ENCODE measurements at places on chromosomes 3 and 15.

GRCh38 chr3:117172426-117172825 is 462.8 kb downstream of the TUSC7 start:
- no peak for DNase-seq

- no peak for DNase-seq
These were observed 70.5 kb upstream of the ATP2C1 start for GRCh38 chr3:130823241-130823884.

- DNase-seq, result no peak
These were observed 558.0 kb downstream of the MECOM start for GRCh38 chr3:169105561-169105960.

- DNase-seq, result no peak
These were observed 242.8 kb downstream of the BBX start for GRCh38 chr3:107765524-107765923.

DNA sequence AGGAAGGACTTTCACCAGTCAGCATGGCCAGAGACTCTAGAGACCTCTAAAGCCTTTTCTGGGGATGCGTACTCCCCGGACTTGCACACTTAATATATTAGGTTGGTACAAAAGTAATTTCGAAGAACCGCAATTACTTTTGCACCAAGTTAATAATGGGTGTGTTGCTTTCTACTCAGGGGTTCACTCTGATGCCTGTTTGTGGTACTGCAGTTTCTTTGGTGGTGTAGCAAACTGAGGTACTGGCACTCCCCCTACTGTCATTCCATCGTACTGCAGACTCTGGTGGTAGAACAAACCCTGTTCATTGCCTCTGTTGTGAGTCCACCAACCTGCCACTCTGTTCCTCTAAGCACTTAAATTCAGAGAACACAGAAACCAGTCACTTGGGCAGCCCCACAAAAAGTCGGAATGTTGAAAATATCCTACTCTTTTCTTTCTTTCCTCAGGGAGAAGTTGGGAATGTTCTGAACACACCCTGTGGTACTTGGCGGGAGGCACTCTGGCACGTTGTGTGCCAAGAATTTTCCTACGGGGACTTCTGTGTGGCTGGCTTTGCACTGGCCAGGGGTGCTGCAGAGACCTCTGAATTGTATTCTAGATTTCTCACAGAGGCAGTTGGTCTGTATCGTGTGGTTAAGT is 46.3 kb downstream of the GABRG3 start:
- peak; percentile 31 for DNase-seq

DNA sequence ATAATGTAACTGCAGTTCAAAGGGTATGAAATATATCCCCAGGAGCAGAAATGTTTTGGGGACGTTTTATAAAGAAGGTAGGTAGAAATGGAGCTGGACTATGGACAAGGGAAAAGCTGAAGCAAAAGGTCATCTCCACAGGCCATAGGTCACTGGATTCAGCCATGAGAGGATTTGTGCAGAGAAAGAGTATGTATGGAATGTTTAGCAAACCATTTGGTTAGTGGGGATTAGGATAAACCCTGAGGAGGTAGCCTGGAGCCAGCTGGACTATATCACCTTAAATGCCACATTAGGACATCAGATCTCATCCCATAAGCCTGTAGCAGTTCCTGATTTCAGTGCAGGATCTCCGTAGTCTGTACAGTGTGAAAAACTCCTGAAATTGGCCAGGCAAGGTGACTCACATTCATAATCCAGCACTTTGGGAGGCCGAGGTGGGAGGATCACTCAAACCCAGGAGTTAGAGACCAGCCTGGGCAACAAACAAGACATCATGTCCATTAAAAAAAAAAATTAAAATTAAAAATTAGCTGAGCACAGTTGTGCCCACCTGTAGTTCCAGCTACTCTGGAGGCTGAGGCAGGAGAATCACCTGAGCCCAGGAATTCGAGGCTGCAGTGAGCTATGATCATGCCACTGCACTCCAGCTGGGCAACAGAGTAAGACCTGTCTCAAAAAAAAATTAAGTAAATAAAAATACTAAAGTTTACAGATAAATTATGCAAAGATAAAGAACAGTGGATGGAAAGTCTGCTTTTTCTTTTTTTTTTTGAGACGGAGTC is 4.7 kb downstream of the IP6K1 start:
- DNase-seq, result no peak

DNA sequence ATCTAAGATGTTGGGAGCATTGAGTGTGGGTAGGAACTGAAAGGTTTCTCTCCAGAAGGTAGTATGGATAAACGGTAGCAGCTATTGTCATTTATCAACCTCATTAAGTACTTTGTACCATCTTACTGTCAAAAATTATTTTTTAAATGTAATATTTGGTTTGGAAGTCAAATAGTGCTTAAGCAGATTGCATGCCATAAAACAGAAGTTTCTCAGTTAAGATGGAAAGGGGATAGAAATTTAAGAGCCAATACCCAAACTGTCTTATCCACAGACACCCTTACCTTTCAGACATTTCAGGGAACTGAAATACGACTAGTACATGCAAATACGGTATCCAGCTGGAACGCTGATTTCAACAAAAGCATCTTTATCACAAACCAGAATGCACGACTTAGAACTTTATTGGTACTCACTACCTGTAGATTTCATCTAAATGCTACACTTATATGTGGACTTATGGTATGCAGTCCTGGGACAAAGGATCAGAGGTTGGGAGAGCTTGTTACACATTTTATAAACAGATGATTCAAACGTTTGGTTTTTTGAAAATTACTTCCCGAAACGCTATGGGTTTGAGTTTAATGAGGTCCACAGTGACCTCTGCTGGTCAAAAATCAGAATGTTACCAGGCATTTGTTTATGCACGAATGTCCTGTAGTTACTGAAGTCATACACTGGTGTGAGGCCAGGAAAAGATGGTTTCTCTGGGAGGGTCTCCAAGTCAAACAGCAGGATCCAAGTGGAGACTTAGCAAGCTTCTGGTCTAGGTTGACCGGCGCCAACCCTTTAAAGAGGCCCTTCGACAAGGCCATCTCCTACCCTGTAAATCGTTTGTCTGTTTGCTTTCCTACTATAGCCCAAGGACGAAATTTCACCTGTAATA is 45.7 kb upstream of the DUT start:
- DNase-seq, result peak; percentile 61

GRCh38 chr3:195895078-195895860 is 13.1 kb downstream of the TNK2 start:
- peak; percentile 90 for DNase-seq

DNA sequence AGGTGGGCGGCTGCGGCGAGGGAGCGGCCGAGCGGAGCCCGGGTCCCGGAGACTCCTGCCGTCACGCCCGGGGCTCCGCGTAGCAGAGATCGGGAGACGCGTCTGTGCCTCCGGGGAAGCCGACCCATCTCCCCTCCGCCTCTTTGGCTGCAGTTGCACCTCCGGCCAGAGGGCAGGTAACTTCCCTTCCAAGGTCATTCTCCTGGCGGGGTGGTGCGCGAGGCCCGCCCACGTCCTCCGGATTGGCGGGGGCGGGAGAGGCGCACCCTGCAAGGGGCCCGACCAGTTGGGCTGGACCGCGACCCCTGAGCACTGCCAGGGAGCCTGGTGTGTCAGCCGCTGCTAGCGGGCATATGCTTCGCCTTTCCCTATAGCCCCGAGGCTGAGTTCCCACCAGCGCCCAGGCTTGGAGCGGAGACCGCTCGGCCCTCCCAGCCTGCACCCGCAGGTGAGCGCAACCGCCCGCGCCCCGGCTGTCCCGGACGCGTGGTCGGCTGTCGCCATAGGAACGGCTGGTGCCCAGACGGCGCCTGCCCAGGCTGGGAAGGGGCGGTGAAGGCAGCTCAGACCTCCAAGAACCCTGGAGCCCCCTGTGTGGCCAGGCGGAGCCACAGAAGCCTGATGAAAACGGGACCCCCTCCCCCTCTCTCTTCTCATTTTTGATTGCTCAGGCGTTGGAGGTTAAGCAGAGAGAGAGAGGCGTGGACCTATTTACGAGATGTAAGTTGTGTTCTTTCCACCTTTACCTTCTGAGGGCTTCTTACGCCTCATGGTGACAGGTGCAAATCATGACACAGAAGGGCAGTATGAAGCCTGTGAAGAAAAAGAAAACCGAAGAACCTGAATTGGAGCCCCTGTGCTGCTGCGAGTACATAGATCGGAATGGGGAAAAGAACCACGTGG is 453 bp downstream of the ZDHHC23 start:
- DNase-seq, result no peak

DNA sequence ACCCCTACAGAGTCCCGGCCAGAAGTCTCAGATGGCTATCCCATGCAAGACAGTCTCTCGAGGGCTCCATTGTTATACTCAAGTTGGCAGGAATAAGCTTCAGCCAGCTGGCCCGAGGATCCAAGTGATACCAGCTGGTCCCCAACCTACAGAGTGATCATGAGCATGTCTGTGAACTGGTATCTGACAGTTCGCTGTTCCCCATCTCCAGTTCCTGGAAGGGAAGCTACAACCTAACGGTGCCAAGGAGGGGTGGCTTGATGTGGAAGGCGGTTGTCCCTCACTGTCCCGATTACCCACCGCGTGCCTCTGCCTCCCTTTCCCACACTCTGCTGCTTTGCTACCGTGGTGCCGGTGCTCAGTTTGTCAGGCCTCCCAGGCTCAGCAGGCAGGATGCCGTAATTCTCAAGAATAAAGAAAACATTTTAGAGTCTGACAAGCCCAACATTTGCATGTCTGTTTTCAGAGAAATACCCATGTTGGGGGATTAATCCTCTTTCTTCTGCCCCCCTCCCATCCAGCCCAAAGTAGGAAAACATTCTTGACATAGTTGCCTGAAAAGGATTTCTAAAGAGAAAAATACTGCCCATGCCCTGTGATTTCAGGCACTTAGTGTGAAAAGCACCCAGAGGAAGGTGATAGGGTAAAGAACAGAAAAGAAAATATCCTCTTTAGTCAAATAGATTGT is 49.4 kb upstream of the HES1 start:
- no peak for DNase-seq

GRCh38 chr15:38843736-38844590 is 279.3 kb upstream of the RASGRP1 start:
- no peak for DNase-seq

- no peak for DNase-seq
These were observed at the start of gene INSYN1 for GRCh38 chr15:73753250-73754130. Gene INSYN1, minus strand, starts transcription at chr15:73753351. Its CDS starts 2,221 bp downstream, at chr15:73751130.

GRCh38 chr15:80326270-80326669 is 74.3 kb upstream of the CTXND1 start:
- DNase-seq, result no peak

DNA sequence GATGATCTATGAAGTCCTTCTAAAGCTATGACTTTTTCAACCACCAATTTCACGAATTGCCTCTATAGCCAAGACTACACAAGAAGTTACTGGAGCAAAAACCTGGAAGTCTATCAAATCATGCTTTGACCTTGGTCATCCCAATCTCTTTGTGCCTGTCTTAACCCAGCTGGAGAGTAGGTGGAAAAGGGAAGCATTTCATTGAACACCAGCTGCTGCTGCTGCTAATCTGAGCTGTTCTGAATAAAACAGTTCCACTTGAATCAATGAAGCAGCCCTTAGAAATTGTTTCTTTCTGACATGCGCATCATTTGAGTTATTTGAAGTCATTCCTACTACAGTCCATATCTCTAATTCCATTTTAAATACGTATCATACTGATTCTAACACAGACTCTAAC is 7.3 kb upstream of the UBE3A start:
- DNase-seq, result no peak

DNA sequence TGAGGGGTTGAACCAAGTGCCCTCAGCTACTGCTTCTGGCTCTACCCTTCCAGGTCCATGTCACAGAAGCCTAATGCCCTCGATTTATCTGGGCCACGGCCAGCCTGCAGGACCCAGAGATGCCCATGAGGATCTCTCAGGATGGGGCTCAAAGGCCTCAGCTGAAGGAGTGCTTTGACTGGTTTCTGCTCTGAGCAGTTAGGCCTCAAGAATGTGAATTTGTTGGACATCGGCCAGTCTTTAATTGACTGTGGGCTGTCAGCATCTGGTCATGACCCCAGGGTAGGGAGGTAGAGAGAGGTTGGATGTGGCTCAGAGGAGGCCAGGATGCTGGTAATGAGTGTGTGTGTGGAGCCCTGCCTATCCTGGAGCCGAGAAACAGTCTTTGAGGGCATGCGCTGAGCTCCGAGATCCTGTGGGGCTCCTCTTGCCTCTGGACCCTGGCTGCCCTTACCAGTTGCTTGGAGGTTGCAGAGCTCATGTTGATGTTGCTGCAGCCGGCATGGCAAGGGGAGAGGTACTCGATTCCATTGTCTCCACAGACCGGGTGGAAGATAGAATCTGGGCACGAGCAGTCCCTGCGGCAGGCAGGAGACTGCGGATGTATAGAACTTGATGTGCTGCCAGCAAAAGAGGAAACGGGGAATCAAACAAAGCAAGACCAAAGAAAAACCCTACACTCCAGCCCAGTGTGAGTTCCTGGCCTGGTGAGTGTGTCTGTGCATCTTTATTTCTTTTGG is 49.1 kb upstream of the RAB6B start:
- no peak for DNase-seq

- no peak for DNase-seq
These were observed 22.6 kb upstream of the RASGRP1 start for GRCh38 chr15:38587214-38587613.

DNA sequence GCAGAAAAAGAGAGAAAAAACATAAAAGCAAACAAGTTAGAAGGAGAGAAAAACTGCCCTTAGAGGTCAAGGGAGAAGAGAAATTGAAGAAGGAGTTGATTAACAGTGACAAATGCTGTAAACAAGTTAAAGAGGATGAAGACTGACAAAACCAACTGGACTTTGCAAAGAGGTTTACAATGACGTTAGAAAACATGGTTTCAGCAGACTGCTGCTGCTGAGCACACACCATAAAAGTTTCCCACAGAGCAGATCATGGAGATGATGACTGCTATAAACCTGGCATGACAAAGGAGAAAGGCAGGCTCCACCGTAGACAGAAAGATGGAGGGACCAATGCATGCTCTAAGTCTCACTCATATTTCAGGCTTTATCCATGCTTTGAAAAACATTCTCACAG is 78.7 kb downstream of the POLQ start:
- DNase-seq, result no peak

- no peak for DNase-seq
These were observed 393.3 kb downstream of the GRM7 start for GRCh38 chr3:7254251-7254650.

DNA sequence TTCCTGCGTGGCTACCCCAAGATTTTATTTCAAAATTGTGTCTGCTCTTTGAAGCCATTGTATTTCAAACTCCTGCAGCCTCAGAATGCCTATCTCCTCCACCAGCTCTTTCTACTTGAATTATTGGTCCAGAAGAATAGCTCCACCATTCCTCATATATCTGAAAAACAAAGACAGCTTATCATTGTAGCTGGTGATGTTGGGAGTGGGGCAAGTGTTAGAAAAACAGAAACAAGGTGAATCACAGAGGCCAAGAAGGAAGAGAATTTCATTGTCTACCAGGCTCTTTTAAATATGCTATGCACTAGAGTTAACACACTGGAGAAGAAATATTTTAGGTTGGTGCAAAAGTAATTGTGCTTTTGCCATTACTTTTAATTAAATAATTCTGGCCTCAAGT is 307.9 kb upstream of the ROPN1 start:
- DNase-seq, result no peak

DNA sequence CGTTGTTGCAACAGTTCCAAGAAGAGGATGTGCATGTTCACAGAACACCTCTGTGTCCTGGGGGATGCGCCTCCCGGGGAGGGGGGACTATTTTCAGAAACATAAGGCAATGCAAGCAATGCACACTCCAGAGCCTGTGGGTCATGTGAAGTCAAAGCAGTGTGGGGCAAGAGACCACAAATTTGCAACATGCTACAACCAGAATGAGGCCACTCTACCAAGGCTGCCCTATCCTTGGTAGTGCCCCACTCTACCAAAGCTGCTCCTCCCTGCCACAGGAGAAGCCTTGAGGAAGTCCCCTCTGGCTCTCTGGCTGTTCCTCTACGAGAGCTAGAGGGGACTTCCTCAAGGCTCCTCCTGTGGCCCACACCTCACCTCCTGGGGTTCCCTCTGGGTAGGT is 8.4 kb upstream of the NR2C2 start:
- no peak for DNase-seq

GRCh38 chr3:20254268-20255117 is 68.5 kb upstream of the SGO1 start:
- DNase-seq, result no peak

Measured in GM20000 (cell line).